ENCODE measurements at places on chromosomes 2 and 18.

GRCh38 chr2:1750933-1751766 is 6.8 kb upstream of the PXDN start:
- DNase-seq, result peak; percentile 85

- no peak for DNase-seq
These were observed 56.3 kb downstream of the OSBPL1A start for GRCh38 chr18:24341361-24341760.

DNA sequence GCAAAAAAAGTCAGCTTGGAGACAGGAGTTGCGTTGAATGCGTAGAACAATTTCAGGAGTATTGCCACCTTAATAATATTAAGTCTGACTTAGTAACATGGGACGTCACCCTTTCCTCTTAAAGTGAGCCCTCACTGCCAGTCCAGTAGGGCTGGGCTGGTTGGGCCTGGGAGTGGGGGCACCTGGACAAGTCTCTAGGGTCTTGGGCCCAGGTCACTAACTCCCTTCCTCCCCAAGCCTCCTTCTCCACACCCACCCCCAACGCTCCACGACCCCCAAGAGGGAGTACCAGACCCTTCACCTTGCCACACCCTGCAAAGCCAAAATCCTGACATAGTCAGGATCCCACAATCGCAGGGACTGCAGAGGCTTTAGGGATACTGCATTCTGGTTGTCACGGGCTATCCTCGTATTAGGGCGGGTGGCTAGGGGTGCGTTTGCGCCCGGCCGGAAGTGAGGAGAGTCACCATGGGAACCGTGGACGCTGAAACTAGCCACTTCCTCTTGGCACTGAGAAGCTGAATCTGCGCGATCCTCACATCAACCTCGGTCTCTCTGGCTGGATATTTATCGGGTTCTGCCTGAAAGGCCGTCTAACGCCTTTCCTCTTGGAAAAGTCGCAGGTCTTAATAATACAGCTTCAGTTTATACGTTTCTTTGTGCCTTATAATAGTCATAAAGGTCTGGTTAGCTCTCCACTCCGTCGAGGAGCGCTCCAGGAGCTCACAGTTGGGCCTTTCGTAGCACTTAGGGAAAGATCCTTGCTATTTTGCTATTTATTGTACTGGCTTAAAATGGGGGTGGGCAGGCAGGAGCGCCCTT is 10.3 kb upstream of the CXXC1 start:
- peak; percentile 71 for DNase-seq

- DNase-seq, result no peak
These were observed 13.2 kb upstream of the AGPS start for GRCh38 chr2:177379354-177379753.

DNA sequence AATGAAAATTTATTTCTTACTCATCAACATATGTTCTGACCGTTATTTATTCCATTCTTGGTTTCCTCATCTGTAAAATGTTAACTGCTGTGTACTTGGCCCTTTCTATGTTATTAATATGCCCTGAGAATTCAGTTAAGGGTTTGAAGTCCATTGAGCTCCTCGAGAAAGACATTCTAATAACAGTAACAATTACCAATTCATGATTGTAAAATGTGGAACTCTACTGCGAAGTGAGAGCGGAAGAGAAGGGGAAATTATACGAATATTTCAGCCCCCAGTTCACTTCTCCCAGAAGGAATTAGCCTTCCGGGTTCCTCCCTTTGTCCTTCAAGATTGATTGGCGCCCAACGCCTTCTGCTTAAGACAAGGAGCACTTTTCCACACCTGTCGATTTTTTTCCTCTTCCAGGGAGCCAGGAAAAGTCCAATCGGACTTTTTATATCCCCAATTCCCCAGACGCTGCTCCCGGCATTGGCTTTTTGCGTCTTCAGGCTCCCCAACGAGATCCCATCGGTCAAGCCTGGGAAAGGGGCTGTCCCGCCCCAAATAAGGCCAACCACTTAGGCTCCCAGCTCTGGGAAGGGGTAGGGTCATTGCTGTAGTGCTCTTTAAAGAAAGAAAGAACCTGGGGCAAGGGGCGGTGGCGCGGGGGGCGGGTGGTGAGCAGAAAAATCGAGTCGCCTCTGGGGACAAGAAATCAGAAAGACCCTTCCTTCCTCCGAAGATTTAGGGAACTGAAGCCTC is 1.6 kb downstream of the DSC2 start:
- no peak for DNase-seq

- peak; percentile 55 for DNase-seq
These were observed 2.3 kb downstream of the RNF103 start for GRCh38 chr2:86621280-86621943.

GRCh38 chr2:112605926-112606325 is 21.5 kb downstream of the CHCHD5 start:
- DNase-seq, result no peak

DNA sequence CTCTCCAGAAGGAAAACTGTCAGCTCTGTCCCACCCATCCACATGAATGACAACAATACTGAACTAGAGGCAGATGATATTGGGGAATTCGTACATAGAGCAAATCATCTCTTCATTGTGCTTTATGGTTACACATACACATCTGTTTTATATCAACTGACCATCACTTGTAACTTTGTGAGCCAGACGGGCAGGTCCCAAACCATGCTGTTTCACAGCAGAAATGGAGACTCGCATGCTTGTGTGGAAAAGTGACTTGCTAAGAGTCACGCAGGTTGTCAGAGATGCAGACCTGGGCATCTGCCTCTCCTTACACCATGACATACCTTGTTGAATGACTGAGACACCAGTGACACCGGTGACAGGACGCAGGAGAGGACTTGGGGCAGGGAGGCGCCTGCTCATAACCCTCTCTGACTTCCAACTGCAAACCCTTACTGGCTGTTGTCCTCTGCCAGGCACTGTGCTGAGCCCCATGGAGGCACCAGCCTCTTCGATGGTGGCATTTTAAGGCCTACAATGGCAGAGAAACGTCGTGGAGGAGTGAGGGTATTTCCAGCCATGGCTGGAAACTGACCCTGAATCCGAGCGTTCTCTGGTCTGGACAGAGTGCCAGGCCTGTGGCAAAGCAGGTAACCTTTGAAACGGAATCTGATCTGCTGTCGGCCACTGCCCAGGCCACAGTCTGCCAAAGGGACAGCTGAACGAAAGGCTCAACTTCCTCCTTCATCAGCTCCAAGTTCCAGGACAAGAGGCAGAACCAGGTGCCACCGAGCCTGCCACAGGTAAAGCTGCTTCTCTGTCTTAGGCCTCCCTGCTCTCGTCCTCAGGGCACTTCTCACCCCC is 26.9 kb upstream of the ROCK2 start:
- no peak for DNase-seq

DNA sequence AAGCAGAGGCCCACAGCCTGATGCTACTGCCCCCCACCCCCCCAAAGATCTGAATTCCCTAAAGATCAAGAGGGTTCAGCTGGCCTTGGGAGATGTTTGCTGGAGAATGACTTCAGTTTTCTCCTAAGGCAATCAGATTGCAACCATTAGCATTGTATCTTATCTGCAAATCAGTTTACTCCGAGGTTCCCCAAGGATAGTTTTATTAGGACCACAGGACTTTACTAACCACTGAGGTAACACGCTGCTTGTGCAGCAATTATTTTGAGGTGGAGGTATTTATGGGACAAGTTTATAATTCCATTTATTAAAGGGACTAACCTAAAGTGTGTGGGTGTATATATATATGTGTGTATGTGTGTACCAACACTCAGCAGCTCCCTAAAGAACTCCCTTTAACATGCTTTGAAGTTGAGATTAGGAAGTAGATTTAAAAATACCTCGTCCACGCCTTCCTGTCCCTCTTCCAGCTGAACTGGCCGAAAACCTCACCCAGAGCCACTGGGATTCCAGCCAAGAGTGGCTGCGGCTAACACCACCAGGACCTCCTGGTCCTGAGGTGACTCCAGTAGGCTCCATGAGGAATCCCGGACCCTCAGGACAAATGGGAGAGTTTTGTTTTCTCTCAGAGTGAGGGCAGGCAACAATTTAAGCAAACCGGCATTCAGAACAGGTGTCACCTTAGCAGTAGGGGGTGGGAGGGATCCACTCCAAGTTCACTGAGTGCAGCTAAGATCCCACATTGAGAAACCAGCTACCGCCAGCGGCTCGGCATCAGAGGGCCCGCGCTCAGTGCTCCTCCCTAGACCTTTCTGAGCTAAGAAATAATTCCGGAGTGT is 3.0 kb upstream of the DLX1 start:
- DNase-seq, result no peak

- peak; percentile 47 for DNase-seq
These were observed 15.9 kb upstream of the SEC11C start for GRCh38 chr18:59123588-59124369.

GRCh38 chr18:5529471-5529870 is 14.3 kb downstream of the EPB41L3 start:
- no peak for DNase-seq

- DNase-seq, result no peak
These were observed 89.0 kb upstream of the GALNT5 start for GRCh38 chr2:157168501-157168900.

DNA sequence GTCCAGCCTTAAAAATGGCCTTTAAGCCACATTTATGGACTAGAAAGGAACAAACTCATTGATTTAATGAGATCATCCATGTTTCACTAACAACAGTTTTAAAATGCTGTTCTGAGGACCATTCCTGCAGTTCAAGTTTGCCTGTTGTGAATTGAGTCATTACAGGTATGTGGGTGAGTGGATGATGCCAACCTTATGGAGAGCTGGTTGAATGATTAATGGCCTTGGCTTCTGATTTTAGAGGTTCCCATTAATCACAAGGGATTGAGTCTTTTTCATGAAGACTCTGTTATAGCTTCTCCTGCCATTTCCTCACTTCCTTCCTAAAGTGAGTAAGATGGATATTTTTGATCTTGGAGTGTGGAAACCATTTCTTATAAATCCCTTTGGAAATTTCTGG is 459.8 kb upstream of the SLC14A2 start:
- DNase-seq, result no peak

DNA sequence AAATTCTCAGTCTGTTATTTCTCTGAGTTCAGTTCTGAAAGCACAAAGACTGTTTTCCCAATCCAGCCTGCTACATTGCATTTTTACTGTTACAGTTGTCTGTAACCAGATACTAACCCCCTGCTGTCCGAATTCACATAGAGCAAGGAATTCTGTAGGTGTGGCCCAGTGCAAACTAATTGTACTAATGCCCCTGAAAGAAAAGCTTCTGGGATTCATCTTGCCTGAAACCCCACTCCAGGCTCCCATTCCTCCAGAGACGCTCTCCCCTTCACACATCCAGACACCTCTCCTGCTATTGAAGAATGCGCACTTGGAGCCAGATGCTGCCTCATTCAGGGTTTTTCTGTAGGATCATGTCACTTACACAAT is 127.0 kb downstream of the TTC32 start:
- no peak for DNase-seq

- no peak for DNase-seq
These were observed 27.6 kb upstream of the GNAL start for GRCh38 chr18:11661430-11661829.

DNA sequence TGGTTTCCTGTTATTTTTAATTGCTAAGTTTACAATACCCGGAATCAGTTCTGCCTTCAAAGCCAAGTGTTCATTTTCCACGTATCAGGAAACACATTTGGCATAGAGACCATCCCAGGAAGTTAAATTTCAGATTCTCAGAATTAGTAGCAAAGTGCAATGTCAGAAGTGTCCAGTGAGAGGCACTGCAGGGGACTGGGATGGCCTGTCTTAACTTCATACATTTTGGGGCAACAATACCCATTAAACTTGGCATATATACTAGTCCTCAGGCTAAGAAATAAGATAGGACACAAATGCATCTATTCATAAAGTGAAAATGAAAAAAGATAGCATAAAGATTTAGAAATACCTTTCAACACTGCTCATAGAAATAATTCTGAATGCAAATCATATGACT is 1.5 kb upstream of the IL1RL2 start:
- peak; percentile 34 for DNase-seq

DNA sequence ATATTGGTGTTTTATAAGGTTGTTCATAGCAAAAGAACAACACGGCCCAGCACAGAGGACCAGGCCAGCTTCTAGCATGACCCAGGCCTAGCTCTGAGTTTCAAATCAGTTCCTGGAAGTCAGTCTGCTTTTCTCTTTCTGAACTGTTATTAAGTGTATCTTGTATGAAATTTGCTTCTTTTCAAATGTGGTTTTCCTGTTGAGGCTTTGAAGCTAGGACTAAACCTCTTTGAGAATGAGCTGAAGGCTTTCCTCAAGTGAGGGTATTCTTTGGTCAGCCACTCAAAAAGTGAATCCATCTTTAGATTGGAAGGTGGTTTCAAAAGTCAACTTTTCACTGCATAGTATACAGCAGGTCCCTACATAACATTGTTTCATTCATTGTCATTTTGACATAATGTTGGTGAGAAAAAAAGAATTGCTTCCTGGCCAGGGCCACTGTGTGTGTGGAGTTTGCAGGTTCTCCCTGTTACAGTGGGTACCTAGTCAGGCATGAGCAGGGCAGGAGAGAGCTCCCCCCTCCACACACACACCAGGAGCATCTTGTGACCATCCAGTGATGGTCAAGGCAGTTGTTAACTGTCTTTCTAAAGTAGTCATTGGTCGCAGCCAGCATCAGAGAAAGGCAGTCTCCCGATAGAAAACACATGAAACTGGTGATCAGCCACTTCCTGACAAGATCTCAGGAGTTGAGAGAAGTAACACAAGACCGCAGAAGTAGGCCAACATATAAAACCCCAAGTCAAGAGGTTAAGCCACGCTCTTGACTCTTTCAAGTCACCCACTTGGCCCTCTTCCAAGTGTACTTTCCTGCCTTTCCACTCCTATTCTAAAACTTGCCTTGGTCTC is 6.7 kb upstream of the ACAA2 start:
- peak; percentile 41 for DNase-seq

- peak; percentile 13 for DNase-seq
These were observed 20.2 kb upstream of the PAX3 start for GRCh38 chr2:222318712-222319585.

DNA sequence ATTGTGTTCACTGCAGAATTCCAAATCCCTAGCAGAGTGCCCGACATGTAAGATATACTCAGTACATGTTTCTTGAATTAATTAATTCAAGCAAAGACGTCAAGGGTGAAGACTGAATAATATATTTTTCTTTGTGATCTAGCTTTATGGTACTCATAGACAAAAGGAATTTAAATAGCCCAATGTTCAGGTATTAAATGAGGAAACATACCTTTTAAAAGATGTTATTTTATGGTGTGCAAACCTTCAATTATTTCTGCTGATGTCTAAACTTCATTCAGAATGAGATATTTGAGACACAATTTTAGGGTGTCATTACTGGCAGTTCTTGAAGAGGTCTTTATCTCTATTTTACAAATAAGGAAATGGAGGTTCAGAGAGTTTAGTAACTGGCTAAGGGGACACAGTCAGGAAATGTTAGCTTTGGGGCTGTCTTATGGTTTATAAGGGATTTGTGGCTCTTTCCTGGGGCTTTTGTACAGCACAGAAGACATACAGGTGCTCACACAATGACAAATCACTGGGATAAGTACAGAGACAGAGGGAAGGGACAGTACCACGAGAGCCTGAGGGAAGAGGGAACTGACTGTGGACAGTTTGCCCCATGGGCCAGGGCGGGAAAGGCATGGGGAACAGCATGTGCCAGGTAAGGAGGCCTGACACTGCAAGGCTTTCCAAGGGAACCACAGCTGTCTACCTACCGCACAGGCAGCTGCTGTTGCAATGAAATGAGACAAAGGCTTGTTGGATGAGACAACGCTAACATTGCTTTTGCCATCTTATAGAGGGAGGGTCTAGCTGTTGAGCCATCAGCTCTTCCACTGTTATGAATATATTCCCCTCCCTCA is 155.3 kb downstream of the DDX1 start:
- no peak for DNase-seq

- DNase-seq, result peak; percentile 76
These were observed 53.8 kb downstream of the TGOLN2 start for GRCh38 chr2:85273738-85274731.
